GM03348 (cell line): ENCODE measurements at places on chromosomes 7 and 10.
A peak's percentile ranks its signal among the peaks of the same experiment; 100 is the strongest.

DNA sequence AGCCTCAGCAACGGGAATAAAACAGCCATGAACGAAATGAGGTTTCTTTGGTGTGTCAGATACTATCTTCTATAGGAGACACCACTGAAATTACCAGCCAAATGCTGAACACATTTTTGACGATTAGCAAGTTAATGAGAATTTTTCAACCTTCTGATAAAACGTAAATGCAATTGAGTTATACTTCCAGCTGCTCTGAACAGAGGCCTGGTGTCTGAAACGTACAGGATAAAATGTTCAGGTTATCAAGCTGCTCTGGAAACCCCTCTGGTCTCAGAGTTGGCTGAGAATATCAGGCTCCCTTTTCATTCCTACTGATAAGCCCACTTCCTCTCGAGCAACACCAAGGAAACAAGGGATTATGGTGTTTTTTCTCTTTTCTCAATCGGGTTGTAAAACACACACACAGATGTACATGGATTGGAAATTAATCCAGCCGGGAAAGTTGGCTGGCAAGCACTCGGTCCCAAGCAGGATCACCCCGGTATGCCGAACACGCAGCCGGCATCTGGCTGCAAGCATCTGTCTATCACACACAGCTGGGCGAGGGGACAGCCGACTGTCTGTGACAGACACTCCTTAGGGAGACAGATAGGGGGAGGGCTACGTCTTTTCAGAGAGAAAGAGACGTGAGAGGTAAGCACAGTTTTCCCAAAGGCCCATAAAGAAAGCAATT lies 171.8 kb downstream of the PRKAG2 start:
- peak; percentile 28 for DNase-seq

DNA sequence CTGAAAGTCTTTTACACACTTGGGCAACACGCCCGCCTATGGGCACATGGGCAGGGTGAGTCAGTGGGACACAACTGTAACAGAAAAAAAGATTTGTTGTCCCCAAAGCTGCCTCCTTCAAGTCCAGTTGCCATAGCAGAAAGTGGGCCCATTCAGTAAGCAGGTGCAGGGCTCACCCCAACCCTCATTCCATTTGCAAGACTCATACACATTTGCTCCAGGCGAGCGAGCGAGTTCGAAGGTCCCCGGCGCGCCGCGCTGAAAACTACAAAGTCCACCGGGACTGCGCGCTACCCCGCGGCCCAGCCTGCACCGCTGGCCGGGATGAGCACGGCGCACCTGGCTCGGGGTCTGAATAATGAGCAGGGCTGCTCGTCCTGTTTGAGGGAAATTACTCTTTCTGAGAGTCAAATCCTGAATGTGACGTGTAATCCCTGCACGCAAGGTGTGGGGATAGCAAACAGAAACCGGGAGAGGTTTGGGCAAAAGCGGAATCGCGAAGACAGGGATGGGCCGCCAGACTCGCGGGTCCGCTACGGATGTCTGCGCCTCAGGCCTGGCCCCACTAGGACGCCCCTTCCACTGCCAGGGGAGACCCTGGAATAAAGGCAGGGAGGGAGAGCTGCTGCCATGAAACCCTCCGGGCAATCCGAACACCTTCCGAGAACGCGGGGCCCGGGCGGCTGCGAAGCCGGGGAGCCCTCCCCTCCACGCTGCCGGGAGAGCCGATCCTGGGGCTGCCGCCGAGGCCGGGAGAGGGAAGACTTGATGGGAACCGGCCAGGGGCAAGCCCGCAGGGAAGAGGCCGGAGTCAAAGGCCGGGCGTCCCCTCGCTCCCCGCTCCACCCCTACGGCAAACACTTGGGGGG lies 982 bp downstream of the COBL start:
- DNase-seq, result peak; percentile 26

- DNase-seq, result no peak
Observed at GRCh38 chr10:124592101-124592500, 130.5 kb downstream of the LHPP start.

- DNase-seq, result peak; percentile 61
Observed at GRCh38 chr7:121547544-121548092, 151.5 kb upstream of the FAM3C start.

DNA sequence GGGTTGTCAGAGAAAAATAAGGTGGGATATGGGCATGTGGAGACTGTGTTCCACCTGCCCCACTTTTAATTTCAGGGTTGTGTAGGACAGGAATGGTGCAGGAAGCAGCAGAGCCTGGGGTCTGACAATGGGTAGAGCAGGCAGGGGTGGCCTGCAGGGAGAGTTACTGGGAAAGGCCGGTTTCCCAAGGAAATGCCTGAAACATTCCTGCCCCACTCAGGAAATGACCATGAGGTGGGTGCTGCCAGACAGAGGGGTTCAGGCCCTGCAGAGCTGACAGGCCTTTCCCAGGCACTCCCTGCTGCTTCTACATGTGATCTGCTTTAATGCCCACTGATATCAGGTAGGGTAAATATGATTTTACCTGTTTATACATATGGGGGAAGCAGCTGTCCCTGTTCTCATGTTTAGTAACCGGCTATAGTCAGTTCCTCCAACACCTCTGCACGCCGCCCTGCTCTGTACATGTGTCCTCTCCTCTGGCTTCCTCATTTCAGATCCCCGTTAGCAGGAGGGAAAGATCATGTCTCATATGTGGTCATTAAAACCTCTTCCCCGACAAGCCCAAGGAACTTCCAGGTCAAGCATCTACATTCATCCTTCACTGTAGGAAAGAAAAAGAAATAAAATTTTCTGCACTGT lies 118.6 kb upstream of the PRSS58 start:
- DNase-seq, result no peak

DNA sequence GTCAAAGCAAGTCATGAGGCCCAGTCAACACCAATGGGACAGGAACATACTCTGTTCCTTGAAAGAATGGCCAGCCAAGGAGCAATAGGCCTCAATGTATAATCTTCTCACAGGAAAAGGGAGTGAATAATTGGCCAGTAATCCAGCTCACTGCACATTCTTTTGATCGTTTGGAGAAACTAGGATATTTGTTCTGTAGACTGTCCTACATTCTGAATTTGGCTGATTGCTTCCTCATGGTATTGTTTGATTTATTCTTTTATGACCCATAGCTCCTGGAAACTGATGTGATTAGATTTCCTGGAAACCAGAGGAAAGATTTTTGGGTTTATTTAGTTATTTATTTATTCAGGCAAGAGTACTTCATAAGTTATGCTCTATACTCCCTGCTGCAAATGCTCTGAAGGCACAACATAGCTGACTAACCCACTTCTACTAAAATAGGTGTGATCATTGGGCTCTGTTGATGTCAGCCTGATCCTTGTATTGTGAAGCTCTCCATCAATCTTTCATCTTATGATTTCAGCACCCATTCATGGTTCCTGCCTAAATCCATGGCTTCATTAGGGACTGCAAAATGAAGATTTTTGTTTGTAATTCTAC lies 745.2 kb downstream of the SUGCT start:
- DNase-seq, result no peak

DNA sequence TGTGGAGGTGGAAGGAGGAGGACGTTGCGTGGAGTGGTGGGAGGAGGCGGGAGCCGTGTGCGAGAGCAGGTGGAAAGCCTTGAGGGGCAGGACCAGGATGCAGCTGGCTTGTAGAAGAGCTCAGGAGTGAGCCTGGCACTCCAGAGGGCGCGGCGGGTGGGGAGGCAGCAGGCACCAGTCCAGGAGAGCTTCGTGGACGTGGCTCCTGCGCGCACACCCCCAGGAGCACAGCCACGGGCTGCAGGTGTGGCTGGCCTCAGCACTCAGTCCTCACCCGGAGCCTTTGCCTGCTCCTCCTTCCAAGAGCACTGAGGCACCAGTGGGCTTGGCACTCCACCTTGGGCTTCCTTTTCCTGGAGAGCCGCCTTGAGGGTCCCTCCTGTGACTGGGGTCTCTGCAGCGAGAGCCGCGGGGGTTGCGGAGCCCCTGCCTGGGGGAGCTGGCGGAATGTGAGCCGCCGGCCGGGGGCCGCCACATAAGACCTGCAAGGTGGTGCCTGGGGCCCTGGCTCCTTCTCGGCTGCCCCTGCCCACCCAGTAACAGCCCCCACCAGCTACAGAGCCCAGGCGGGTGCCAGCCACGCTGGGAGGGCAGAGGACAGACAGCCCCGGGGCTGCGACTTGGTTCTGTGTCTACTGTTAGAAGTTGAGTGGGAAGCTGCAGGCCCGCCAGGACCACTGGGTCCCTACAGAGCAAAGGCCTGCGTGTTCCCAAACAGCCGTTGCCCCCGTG lies 11.1 kb downstream of the MAFK start:
- DNase-seq, result no peak

- DNase-seq, result peak; percentile 70
Observed at GRCh38 chr7:20352573-20353306, 22.0 kb downstream of the ITGB8 start.

DNA sequence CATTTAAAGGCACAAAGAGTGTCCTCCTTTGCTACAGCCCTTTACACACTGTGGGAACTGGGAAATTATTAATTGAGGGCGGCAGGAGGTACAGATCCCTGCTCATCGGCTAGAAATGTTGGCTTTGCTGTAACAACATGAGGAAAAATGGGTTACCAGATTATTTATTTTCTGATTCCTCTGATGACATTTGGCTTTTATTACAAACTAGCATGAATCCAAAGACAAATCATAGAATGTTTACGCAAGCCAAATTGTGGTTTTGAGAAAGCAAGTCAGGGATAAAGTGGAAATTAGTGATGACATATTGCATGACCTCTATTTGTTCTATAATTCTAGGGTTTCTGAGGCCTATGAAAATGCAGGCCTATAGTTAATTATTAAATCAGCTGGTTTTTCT lies 126.1 kb upstream of the TMEM196 start:
- DNase-seq, result peak; percentile 40

DNA sequence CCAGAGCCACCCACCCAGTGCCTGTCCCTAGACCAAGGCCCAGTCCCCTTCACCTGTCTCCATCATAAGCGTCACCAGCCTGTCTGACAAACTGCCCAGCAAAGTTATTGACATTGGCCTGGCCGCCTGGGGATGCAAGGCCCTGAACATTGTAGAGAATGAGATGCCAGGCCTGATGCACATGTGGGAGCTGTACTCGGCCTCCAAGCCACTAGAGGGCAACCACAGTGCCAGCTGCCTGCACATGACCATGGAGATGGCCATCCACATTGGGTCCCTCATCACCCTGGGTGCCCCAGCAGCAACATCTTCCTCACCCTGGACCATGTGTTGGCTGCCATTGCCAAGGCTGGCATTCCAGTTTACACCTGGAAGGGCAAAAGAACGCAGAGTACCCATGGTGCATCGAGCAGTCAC lies 63.7 kb upstream of the ANTXRL start:
- DNase-seq, result peak; percentile 2

DNA sequence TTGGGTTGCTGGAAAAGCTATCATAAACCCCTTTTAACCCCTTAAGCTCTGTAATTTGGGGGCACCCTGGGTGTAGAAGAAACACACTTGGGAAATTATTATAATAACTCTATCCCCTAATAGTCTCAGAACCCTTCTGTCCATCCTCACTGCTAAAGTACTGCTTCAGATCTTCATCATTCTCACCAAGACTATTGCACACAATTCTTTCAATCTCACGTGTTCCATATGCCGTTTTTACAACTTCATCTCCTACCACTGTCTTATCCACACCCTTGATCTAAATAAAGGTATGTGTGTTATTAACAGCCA lies 15.8 kb downstream of the ANKRD22 start:
- DNase-seq, result no peak

GRCh38 chr7:40299097-40299496 lies 164.3 kb downstream of the SUGCT start:
- peak; percentile 74 for DNase-seq

DNA sequence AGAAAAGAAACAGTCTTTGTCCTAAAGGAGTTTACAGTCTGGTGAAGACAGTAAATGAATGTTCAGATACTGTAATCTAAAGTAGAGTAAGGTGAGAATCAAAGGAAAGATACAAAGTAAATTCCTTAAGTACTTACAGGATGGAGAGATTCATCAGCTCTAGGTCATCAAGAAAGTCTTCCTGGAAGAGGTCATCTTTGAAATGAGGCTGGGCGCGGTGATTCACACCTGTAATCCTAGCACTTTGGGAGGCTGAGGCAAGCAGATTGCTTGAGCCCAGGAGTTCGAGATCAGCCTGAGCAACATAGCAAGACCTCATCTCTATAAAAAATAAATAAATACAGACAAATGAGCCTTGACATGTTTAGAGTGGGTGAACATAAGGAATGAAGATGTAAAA lies 18.3 kb downstream of the FHIP2A start:
- no peak for DNase-seq

- no peak for DNase-seq
Observed at GRCh38 chr10:133235265-133235855, 2.3 kb upstream of the VENTX start.

DNA sequence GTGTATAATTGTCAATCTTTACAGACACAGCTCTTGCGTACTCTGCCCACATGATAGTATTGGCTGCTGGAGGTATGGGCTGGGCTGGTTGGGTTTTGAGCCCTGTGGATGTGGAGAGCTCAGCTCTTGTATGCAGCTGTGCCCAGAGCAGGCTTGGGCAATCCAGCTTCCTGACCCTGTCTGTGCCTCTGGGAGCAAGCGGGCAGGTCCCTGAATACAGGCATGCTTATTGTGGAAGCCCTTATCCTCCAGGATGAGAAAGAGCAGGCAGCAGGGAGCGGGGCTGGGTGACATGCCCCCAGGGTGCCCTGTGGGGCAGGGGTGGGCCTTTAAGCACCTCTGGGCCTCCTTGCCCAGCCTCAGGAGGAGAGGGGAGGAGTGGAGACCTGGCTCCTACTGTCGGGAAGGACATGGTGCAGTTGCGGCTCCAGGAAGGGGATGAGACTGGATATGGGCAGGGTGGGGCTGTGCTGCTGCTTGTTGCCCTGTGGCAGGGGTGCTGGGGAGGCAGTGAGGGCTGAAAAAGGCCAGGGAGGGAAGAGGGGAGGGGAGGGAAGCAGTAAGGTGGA lies 32.7 kb upstream of the SH2D4B start:
- no peak for DNase-seq

DNA sequence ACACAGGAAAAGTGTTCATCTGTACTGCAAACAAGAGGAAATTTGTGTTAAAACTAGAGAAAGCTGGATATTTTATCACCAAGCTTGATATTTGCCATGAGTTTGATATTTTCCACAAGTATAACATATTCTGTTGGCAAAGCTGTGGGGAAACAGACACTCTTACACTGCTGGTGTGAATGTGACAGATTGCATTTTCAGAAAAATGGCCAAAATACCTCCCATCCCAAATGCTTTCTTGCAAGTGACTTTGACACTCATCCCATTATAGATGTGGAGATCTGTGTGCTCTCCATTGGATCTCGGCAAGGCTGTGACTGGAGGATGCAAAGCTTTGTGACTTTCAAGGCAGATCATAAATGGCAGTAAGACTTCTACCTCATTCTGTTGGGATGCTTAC lies 30.5 kb downstream of the ZNF713 start:
- DNase-seq, result no peak

DNA sequence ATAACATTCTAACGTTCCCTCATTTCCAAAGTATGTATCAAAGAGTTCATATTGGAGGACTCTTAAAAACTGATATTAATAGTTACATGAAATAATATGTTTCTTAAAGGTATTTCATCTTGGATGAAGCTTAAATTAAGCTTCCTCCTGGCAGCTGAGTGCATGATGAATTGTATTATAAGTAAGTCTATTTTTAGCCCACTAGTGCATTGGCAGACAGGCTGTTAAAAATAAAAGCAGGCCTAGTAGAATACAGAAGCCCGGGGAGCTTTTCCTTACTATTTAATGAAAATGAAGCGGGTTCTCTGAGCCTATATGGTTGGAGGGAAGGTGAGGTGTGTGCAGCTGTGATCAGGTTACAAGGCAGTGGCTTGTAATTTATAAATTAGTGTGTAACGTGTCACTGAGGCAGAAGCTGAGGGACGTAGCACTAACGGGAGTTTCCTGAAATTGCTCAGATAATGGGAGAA lies 130.7 kb upstream of the KMT2E start:
- no peak for DNase-seq
